ENCODE measurements at places on chromosomes 16 and 17.

- no peak overlapping the region for H3K4me3 ChIP-seq
- peaks cover under 1% of the 10 kb centered on the region for H3K4me1 ChIP-seq
- H3K27me3 ChIP-seq: no peaks in the 10 kb centered on the region
- H3K27ac ChIP-seq: no peak overlapping the region
- H3K36me3 ChIP-seq: no peaks in the 10 kb centered on the region
Observed at GRCh38 chr17:77613218-77613617, 345.3 kb upstream of the TNRC6C start.

DNA sequence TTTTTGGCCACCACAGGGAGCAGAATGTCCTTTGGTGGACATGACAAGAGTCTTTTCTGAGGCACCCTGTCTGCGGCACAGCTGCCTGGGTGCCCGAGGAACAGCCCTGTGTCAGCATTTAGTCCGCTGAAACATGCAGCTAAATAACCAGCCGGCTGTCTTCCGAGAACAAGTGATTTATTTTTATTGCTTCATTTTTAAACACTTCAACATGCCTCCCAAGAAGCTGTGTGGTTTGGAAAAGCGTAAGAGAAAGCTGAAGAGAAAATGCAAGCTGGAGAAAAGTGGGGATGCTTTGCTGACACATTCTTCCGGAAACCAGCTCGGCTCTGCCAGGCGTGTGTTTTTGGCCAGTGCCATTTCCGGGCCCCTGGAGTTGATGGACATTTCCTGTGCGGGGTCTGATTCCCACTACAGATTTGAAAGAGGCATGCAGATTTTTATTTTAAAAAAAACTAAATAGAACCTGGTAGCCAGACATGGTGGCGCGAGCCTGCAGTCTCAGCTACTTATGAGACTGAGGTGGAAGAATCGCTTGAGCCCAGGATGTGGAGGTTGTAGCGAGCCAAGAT is 94.7 kb downstream of the SEC14L1 start:
- H3K27me3 ChIP-seq: no peaks in the 10 kb centered on the region
- H3K4me1 ChIP-seq: no peaks in the 10 kb centered on the region
- H3K4me3 ChIP-seq: no peak overlapping the region

- no peak overlapping the region for H3K27ac ChIP-seq
- no peak overlapping the region for H3K4me3 ChIP-seq
- DNase-seq: peak; percentile 27
- H3K27me3 ChIP-seq: no peaks in the 10 kb centered on the region
- no peaks in the 10 kb centered on the region for H3K4me1 ChIP-seq
- no peaks in the 10 kb centered on the region for H3K36me3 ChIP-seq
Observed at GRCh38 chr17:71824671-71825070, 296.1 kb upstream of the SOX9 start.

GRCh38 chr17:67326440-67326839 is 39.9 kb downstream of the PSMD12 start:
- H3K36me3 ChIP-seq: no peaks in the 10 kb centered on the region
- H3K27ac ChIP-seq: no peak overlapping the region
- H3K4me1 ChIP-seq: no peaks in the 10 kb centered on the region
- no peak for DNase-seq

DNA sequence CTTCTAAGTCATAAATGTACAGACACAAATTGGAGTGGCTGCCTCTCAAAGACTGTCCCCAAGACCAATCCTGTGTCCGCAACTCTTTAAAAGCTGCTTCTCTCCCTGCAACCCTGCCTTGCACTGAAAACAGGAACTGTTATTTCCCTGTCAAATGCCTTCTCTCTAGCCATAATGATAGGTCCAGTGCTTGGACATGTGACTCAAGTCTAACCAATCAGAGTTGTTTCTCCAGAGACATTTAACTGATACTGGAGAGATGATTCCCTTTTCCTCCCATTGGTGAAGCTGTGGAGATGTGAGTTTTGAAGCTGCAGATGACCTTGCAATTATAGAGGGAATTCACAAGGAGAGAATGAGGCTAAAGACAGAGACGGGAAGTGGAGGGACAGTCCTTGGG is 253.3 kb upstream of the CDH5 start:
- no peaks in the 10 kb centered on the region for H3K36me3 ChIP-seq
- H3K4me3 ChIP-seq: no peak overlapping the region
- no peaks in the 10 kb centered on the region for H3K4me1 ChIP-seq
- H3K27me3 ChIP-seq: no peaks in the 10 kb centered on the region
- no peak overlapping the region for H3K27ac ChIP-seq
- no peak for DNase-seq

DNA sequence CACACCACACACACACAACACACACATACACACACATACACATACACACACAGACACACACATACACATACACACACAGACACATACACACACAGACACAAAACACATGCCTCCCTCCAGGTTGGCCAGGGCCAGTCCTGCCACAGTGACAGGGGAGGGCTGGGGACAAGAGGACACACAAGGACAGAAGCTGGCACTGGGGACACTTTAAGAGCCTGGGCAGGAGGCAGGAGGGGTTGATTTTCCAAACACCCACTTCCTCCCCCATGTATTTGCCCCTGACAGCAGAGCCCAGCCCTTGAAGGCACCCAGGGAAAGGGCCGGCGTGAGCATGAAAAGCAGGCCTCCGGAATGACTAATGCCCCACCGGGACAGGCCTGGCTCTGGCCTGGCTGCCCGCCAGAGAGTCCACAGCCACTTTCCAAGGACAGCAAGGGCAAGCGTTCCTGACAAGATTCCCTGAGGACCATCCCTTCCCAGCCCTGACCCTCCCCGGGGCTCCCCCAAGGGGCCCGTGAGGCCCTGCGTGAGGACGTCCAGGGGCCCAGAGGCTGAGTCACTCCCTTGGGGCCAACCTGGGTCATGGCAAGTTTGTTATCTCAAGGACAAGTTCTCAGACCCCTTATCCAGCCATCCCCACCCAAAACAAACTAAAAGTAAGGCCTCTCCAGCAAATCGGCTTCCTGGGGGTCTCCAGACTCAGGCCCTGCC is 235.6 kb downstream of the ZNF423 start:
- H3K4me3 ChIP-seq: no peak overlapping the region
- H3K27ac ChIP-seq: no peak overlapping the region
- H3K36me3 ChIP-seq: no peaks in the 10 kb centered on the region
- H3K4me1 ChIP-seq: peaks cover 4% of the 10 kb centered on the region

DNA sequence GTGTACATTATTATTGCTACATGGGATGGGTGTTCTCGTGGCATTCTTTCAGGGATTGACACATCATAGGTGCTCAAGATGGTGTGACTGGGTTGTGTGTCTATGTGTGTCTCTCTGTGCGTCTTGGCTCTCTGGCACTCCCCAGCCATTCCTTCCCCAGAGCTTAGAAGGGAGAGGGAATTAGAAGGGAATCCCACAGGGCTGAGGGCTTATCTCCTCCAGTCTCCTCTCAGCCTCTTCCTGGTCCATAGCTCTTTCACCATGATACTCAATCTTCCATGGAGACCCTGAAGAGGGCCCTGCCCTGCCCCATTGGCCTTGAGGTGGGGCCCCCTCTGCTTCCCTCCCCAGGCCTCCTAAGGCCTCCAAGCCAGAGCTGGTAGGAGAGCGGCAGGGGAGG is 52.0 kb downstream of the MRM1 start:
- no peak for DNase-seq
- no peaks in the 10 kb centered on the region for H3K4me1 ChIP-seq
- H3K27ac ChIP-seq: no peak overlapping the region
- no peaks in the 10 kb centered on the region for H3K36me3 ChIP-seq
- no peak overlapping the region for H3K4me3 ChIP-seq

- no peak overlapping the region for H3K27ac ChIP-seq
- H3K36me3 ChIP-seq: peaks cover 4% of the 10 kb centered on the region
- no peak overlapping the region for H3K4me3 ChIP-seq
- no peak for DNase-seq
Observed at GRCh38 chr16:67803894-67804293, 2.5 kb downstream of the RANBP10 start.

DNA sequence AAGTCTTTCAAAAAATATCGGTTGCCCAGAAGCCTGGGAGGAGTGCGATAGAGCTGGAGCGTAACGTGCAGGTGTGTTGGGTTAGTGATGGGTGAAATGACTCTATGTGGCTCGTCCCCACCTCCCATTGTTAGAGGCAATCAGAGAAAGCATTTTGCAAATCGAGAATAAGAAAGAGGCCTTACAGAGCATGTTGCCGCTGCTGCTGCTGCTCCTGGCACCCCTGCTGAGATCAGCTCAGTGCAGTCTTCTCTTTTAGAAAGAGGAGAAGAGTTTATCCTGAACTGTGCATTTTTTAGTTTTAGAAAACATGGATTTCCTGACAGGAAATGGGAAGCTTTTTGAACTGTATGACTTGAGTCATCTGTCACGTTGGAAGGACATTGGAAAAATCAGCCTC is 774.5 kb upstream of the RBFOX1 start:
- H3K4me3 ChIP-seq: no peak overlapping the region
- no peaks in the 10 kb centered on the region for H3K27me3 ChIP-seq
- peak; percentile 79 for DNase-seq
- H3K36me3 ChIP-seq: no peaks in the 10 kb centered on the region

- DNase-seq: no peak
- H3K27ac ChIP-seq: no peak overlapping the region
- H3K27me3 ChIP-seq: no peaks in the 10 kb centered on the region
- no peak overlapping the region for H3K4me3 ChIP-seq
- no peaks in the 10 kb centered on the region for H3K36me3 ChIP-seq
Observed at GRCh38 chr17:78981010-78981888, 1.5 kb upstream of the LGALS3BP start.

DNA sequence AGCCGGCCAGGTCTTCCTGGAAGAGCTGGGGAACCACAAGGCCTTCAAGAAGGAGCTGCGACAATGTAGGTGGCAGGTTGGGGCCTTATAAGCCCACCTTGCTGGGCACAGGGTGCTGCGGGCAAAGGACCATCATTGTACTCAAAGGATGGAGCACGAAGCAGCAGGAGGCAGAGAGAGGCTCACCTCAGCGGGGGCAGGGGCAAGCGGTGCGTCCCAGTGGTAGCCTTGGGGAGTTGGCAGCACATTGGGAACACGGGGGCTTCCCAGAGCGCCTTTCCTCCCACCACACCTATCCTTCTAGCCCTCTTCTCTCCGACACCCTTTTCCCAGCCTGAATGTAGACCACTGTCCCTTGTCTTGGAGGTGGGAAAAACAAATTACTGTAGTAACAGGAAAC is 2.1 kb downstream of the CNP start:
- no peaks in the 10 kb centered on the region for H3K27me3 ChIP-seq
- no peak for DNase-seq
- no peak overlapping the region for H3K4me3 ChIP-seq
- H3K36me3 ChIP-seq: peaks cover 8% of the 10 kb centered on the region

- peak; percentile 59 for DNase-seq
- H3K36me3 ChIP-seq: no peaks in the 10 kb centered on the region
- peaks cover 6% of the 10 kb centered on the region for H3K4me1 ChIP-seq
- no peak overlapping the region for H3K27ac ChIP-seq
- no peaks in the 10 kb centered on the region for H3K27me3 ChIP-seq
Observed at GRCh38 chr17:29048440-29049368, 5.8 kb downstream of the PIPOX start.

DNA sequence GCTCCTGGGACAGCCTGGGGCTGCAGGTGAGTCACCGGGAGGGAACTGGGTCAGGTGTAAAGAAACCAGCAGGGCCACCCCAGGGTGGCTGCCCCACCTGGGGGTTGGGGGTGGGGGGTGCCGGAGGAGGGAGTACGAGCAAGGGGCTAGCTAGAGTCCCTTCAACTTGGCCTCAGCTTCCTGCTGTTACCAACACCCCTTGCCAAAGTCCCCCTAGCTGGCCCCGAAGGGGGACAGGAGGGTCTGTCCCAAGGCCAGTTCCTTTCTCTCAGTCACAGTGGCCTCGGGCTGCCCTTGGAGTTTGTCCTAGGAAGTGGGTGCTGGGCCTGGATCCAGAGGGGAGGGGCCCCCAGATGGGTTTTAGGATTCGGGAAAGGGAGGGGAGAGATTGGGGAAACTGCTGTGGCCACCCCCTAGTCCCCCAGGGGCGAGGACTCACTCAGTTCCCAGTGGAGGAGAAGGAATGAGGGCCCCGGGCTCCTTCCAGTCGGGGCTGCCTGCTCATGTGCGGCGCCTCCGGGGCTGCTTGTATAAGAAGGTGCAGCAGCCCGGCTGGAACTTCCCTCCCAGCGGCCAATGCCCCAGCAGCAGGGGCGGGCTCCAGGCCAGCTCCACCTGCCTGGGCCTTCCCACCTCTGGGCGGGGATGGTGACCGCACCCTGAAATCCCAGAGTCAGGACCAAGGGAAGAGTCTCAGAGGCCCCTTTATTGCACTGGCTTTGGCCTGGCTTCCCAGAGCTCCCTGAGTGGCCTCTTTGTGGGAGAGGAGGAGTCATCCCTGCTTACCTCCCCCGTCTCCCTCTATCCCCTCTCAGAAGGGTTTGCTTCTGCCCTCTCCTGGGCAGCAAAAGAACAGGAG is 7.3 kb downstream of the ARHGAP27 start:
- peaks cover 18% of the 10 kb centered on the region for H3K27me3 ChIP-seq
- no peaks in the 10 kb centered on the region for H3K36me3 ChIP-seq

DNA sequence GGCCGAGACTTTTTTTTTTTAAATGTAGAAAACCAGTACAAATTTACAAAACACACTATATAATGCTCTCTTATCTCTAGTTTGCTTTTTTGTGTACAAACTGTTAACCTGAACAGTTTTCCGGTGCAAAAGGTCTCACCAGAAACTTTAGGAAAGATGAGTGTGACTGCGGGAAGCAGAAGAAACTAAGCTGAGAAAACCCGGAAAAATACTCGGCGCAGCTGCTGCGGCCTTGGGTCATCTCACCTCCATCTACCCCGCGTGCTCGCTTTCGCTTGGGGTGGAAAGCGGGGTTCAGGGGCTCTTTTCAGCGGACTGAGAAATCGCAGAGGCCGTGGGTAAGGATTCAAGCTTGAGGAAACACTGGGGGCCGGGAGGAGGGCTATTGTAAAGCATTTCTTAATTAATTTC is 1.8 kb downstream of the SALL1 start:
- H3K4me3 ChIP-seq: peak overlapping the region; percentile 91
- H3K4me1 ChIP-seq: peaks cover 7% of the 10 kb centered on the region
- H3K36me3 ChIP-seq: no peaks in the 10 kb centered on the region
- DNase-seq: no peak
- no peaks in the 10 kb centered on the region for H3K27me3 ChIP-seq

DNA sequence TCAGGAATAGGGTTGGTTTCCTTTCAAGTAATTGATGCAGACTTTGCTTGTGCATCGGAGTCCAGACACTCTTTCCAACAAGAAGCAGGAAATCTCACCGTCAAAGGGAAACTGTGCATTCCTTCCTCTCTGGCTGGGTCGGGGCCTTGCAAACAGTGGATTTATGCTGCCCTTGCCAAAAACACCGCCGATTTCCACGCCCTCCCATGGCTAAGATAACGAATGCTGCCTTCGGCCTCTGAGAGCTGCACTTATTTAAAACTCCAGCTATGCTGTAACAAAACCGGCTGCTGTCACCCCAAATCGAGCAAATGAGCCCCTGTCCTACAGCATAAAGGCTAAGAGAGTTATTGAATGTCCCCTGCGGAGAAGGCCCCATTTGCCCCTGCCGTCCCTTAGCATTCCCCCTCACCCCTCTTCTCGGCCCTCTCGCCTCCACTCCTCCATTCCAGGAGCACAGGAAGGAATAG is 275.5 kb upstream of the IRX5 start:
- H3K36me3 ChIP-seq: no peaks in the 10 kb centered on the region
- peak; percentile 39 for DNase-seq
- no peak overlapping the region for H3K27ac ChIP-seq
- H3K4me3 ChIP-seq: no peak overlapping the region

- no peak overlapping the region for H3K4me3 ChIP-seq
- H3K27ac ChIP-seq: no peak overlapping the region
- no peak for DNase-seq
- H3K27me3 ChIP-seq: no peaks in the 10 kb centered on the region
- H3K4me1 ChIP-seq: peaks cover 9% of the 10 kb centered on the region
Observed at GRCh38 chr17:80624864-80625263, 80.2 kb downstream of the RPTOR start.

- H3K4me3 ChIP-seq: no peak overlapping the region
- no peak overlapping the region for H3K27ac ChIP-seq
- DNase-seq: no peak
- H3K36me3 ChIP-seq: no peaks in the 10 kb centered on the region
- H3K4me1 ChIP-seq: no peaks in the 10 kb centered on the region
- H3K27me3 ChIP-seq: no peaks in the 10 kb centered on the region
Observed at GRCh38 chr16:47920709-47921108, 235.1 kb downstream of the ABCC12 start.
